HCT116 (cell line): ENCODE measurements at places on chromosomes 16 and 17. TPM values are rescaled to one million over a fixed set of nuclear protein-coding genes. Genes with fewer than 3 reads are reported as not detected.

DNA sequence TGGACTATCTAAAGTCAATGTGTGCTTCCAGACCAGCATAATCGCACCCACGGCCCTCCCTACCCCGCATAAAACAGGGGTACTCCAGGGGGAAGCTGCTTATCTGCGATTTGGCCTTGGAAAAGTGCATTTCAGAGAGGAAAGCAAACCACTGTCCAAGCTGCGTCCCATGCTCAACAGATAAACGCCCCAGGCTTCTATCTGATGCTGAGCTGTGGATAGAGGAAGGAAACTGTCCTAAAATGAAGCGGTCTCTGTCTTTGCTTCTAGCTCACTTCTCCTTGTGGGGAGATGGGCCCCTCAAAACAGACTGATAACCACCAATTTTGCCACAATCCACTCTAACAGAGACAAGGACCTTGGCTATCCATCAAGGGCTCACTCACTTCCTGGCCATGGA, 160.5 kb upstream of the TNRC6C start:
- H3K4me1 ChIP-seq, result no peaks in the 10 kb centered on the region
- no peak for DNase-seq
- no peaks in the 10 kb centered on the region for H3K36me3 ChIP-seq
- H3K4me3 ChIP-seq, result no peak overlapping the region
- H3K27me3 ChIP-seq, result peaks cover 6% of the 10 kb centered on the region; the same call in 1 of the 2 replicates

The CYBA gene
- 321 TPM for total RNA-seq

The SOX15 gene
- 0.69 TPM for total RNA-seq

DNA sequence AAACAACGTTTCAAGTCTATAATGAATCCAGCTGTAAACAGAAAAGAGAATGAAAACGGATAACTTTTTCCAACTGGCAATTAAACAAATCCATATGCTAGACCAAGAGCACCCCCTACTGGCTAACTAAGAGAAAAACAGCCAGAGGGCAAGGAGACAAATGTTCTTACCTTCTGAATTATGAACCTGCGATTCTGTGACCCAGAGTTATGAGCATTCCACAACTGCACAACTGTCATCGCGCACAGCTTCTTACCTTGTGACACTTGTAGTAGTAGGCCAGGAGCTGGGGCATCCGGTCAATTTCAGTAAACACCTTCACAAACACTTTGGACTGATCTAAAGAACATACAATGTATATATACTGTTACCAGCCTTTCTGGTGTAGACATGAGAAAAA, 18.6 kb downstream of the COG7 start:
- no peak overlapping the region for H3K4me3 ChIP-seq
- no peaks in the 10 kb centered on the region for H3K27me3 ChIP-seq
- H3K4me1 ChIP-seq, result no peaks in the 10 kb centered on the region
- DNase-seq, result peak; percentile 59
- H3K27ac ChIP-seq, result no peak overlapping the region
- H3K36me3 ChIP-seq, result peaks cover 6% of the 10 kb centered on the region; the same call in 1 of the 2 replicates

The CCL16 gene
- not detected for total RNA-seq

DNA sequence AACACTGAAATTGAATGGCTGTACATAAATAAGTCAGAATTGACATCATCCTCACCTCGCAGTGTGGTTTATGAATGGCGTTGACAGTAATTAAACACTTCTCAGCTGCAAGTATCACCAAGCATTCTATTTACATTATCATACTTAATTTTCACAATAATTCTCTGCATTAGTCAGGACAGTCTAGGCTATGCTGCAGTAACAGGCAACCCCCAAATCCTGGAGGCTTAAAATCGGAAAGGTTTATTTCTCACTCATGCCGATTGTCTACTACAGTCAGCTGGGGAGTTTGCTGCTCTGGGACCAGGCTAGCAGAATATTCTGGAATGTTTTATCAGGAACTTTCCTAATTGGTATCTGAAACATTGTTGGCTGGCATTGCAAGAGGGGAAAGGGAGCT, 493.2 kb upstream of the ERCC4 start:
- H3K27me3 ChIP-seq, result no peaks in the 10 kb centered on the region
- no peaks in the 10 kb centered on the region for H3K36me3 ChIP-seq
- no peaks in the 10 kb centered on the region for H3K4me1 ChIP-seq
- no peak overlapping the region for H3K4me3 ChIP-seq
- no peak for DNase-seq

The IL17C gene
- not detected for total RNA-seq

The NUDT21 gene
- total RNA-seq, result 218 TPM

- H3K4me3 ChIP-seq, result no peak overlapping the region
- DNase-seq, result no peak
- no peaks in the 10 kb centered on the region for H3K27me3 ChIP-seq
- H3K27ac ChIP-seq, result no peak overlapping the region
- no peaks in the 10 kb centered on the region for H3K36me3 ChIP-seq
Observed at GRCh38 chr16:21194771-21195301, 16.5 kb downstream of the ZP2 start.

GRCh38 chr16:87358250-87358649, 25.3 kb downstream of the FBXO31 start:
- H3K27me3 ChIP-seq, result no peaks in the 10 kb centered on the region
- DNase-seq, result no peak
- H3K27ac ChIP-seq, result no peak overlapping the region
- peaks cover 14% of the 10 kb centered on the region for H3K36me3 ChIP-seq
- no peaks in the 10 kb centered on the region for H3K4me1 ChIP-seq

GRCh38 chr17:66620528-66620927, 214.4 kb upstream of the CACNG5 start:
- H3K36me3 ChIP-seq, result no peaks in the 10 kb centered on the region
- no peak overlapping the region for H3K27ac ChIP-seq
- H3K27me3 ChIP-seq, result no peaks in the 10 kb centered on the region
- H3K4me3 ChIP-seq, result no peak overlapping the region
- H3K4me1 ChIP-seq, result no peaks in the 10 kb centered on the region

The GRIN2A gene
- 0.02 TPM for total RNA-seq

The B3GNT9 gene
- total RNA-seq, result 3.8 TPM

DNA sequence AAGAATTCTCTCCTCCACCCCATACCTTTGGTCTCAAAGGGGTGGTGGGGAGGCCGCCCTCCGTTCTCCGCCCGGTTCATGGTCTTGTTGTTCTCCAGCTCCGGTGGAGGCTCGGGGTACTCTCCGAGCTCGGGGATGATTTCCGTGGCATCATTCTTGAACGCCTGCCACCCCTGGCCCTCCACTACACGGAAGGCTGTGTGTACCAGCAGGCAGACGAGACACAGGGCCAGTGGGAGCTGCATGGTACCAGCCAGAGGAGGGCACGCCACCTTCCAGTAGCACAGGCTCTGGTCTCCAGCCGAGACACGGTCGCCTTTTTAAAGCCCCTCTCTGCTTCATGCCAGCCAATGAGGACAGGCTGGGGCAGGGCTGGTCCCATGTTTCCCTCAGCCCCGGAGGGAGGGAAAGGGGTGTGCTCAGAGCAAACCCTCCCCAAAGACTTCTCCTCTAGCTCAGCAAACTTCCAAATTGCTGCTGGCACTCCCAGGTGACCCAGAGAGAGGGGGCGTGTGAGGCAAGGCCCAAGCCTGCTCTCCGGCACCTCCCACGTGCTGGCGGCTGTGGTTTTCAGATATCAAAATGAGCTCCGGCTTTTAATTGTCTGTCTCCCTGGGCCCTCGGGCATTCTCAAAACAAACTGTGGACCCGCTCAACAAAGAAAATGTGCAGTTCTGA, at the start of gene SOST:
TSS of gene SOST (minus strand) at position 295 of the 678 bp plus-strand sequence. CDS start at position 245, 50 bp downstream.
- H3K36me3 ChIP-seq, result no peaks in the 10 kb centered on the region
- no peak within 1 kb of the TSS for H3K27ac ChIP-seq
- no peak within 1 kb of the TSS for H3K4me3 ChIP-seq
- no peaks in the 10 kb centered on the region for H3K27me3 ChIP-seq
- DNase-seq, result no peak

GRCh38 chr16:4058386-4058785, 57.9 kb downstream of the ADCY9 start:
- no peaks in the 10 kb centered on the region for H3K27me3 ChIP-seq
- no peak for DNase-seq
- peaks cover 20% of the 10 kb centered on the region; the same call in 1 of the 2 replicates for H3K4me1 ChIP-seq

GRCh38 chr16:78929841-78930240, 670.7 kb downstream of the MAF start:
- no peak overlapping the region for H3K27ac ChIP-seq
- H3K4me1 ChIP-seq, result no peaks in the 10 kb centered on the region
- DNase-seq, result no peak
- H3K4me3 ChIP-seq, result no peak overlapping the region
- no peaks in the 10 kb centered on the region for H3K36me3 ChIP-seq

The UTP4 gene
- 125 TPM for total RNA-seq

The KRTAP1-1 gene
- not detected for total RNA-seq

The TERB1 gene
- total RNA-seq, result not detected

GRCh38 chr16:87331241-87331801, 14.1 kb upstream of the C16orf95 start:
- no peak overlapping the region for H3K4me3 ChIP-seq
- DNase-seq, result no peak
- no peaks in the 10 kb centered on the region for H3K4me1 ChIP-seq

GRCh38 chr17:57455063-57455914, 199.0 kb downstream of the MSI2 start:
- H3K4me1 ChIP-seq, result peaks cover 19% of the 10 kb centered on the region
- no peak overlapping the region for H3K27ac ChIP-seq
- no peak overlapping the region for H3K4me3 ChIP-seq
- H3K36me3 ChIP-seq, result no peaks in the 10 kb centered on the region

DNA sequence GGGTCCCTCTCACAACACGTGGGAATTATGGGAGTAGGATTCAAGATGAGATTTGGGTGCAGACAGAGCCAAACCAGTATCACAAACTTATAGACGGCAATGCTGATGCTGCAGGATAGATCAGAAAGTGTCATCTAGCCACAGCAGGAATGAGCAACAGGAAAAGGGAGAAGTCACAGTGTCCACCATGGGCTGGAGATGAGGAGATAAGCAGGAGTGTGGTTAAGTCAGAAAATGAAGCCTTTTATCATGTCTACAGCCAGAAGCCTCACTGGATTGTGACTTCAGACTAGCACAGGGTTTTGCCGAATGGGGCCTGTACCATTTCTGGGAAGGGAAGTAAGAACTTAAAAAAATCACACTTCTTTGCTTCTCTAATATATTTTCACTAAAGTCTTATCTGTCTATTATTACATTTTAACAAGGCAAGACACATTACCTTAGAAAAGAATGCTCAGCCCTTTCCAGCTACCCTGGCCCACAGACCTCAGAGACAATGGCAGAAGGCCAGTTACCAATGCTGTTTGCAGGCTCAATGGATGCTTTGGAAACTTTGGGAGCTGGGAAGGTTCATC, 490.2 kb upstream of the SALL1 start:
- no peaks in the 10 kb centered on the region for H3K27me3 ChIP-seq
- DNase-seq, result no peak
- no peak overlapping the region for H3K27ac ChIP-seq
- no peaks in the 10 kb centered on the region for H3K4me1 ChIP-seq
- no peak overlapping the region for H3K4me3 ChIP-seq

DNA sequence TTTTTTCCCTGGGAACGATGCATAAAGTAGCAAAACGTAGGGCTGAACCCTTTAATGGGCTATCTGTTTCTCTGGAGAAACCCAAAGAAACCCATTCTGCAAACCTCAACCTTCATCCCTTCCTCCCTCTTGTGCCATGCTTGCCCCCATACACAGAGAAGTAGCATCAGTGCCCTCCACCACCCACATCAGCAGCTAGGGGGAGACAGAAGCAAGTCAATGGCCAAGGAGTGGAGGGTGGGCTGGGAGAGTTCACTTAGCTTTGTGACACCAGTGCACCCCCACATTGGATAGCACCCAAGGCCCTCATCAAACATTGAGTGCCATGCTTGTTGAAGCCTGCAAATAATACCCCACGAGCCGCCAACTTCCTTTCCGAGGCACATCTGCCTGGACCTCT, 282.4 kb downstream of the ABCC12 start:
- no peak overlapping the region for H3K27ac ChIP-seq
- H3K36me3 ChIP-seq, result no peaks in the 10 kb centered on the region
- H3K4me3 ChIP-seq, result no peak overlapping the region

DNA sequence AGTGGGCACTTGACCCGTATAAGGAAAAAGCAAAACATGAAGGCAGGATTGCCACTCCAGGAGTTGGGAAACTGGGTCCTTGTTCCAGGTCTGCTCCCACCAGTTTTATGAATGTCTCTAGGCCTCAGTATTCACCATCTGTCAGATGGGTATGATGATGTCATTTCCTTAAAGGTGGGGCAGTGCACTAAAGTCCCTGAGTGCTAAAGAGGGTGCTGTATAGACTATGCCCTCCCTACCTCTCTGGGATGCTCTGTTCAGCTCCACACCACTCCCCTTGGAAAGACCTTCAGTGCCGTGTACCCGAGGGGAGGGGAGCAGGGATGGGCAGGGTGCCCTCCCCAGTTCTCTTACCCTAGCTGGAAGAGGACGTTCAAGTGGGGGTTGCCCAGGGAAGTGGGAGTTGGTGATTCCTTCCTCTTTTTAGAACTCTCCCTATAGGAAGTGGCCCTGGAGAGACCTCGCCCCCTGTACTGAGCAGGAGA, 2.2 kb downstream of the LASP1 start:
- peak overlapping the region; percentile 97 for H3K27ac ChIP-seq
- H3K4me1 ChIP-seq, result peaks cover 82% of the 10 kb centered on the region
- H3K4me3 ChIP-seq, result peak overlapping the region; percentile 83
- no peaks in the 10 kb centered on the region for H3K36me3 ChIP-seq

DNA sequence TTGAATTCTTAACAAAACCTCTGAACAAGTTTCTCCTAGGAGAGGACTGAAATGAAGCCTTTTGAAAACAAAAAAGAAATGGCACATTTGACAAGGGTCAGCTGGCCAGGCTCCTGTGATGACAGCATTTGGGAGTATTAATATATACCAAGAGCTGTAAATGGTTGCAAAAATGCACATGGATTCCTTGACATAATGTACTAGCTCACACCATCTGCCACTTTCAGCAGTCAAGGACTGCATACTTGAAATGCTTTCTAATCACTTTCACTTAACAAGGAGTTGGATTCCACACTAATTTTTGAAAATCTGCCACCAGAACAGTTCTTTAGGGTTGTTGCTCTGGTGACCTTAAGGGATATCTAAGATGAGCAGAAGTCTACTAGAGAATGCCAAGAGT, 236.7 kb upstream of the TOX3 start:
- H3K27ac ChIP-seq, result no peak overlapping the region
- H3K4me1 ChIP-seq, result no peaks in the 10 kb centered on the region
- H3K4me3 ChIP-seq, result no peak overlapping the region
- H3K27me3 ChIP-seq, result no peaks in the 10 kb centered on the region
- no peak for DNase-seq

GRCh38 chr16:56199164-56199563, 7.9 kb downstream of the GNAO1 start:
- peaks cover 44% of the 10 kb centered on the region for H3K27me3 ChIP-seq
- no peak for DNase-seq
- H3K4me3 ChIP-seq, result no peak overlapping the region
- H3K4me1 ChIP-seq, result no peaks in the 10 kb centered on the region
- no peaks in the 10 kb centered on the region for H3K36me3 ChIP-seq

- H3K36me3 ChIP-seq, result no peaks in the 10 kb centered on the region
- H3K27me3 ChIP-seq, result no peaks in the 10 kb centered on the region
- H3K4me3 ChIP-seq, result no peak overlapping the region
- H3K27ac ChIP-seq, result no peak overlapping the region
- no peak for DNase-seq
Observed at GRCh38 chr17:61461967-61462718, 9.9 kb downstream of the TBX4 start.

The ADAM11 gene
- total RNA-seq, result 7.7 TPM

DNA sequence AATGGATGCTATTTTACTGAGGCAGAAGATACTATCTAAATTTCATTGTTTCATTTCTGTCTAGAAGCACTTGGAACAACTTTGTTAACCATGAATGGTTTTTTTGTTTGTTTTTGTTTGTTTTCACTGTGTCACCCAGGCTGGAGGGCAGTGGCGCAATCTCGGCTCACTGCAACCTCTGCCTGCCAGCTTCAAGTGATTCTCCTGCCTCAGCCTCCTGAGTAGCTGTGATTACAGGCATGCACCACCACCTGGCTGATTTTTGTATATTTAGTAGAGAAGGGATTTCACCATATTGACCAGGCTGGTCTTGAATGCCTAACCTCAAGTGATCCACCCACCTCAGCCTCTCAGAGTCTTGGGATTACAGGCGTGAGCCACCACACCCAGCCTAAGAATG, 40.5 kb downstream of the ABHD15 start:
- no peaks in the 10 kb centered on the region for H3K27me3 ChIP-seq
- no peaks in the 10 kb centered on the region for H3K4me1 ChIP-seq
- H3K27ac ChIP-seq, result no peak overlapping the region
